Heart left ventricle (tissue), 16 donors: ENCODE measurements at places on chromosomes 12 and 14. TPM values are rescaled to one million over a fixed set of nuclear protein-coding genes. Genes with fewer than 3 reads are reported as not detected.

DNA sequence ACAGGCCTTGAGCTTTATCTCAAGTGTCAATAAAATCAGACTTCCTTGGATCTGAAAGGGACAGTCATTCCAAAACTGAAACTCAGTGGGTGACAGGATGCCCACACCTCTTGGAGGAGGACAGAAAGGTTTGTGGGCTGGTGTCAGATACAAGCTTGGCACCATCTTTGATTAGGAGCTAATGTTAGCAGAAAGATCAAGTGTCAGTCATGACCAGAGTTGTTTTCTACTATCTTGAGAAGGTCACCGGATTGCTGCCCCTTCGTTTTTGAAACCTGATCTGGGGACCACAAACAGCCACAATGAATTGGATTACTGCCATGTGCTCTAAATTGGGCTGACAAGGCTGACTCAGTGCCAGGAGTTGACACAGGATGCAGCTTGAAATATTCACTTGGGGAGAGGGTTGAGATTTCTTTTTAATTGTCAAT lies 88.3 kb downstream of the OTOGL start:
- no peak for DNase-seq

- no peak for DNase-seq
Measured at GRCh38 chr14:103625356-103626095, 3.5 kb upstream of the KLC1 start.

GRCh38 chr12:2415568-2415944 lies 362.8 kb downstream of the CACNA1C start:
- no peak for DNase-seq

GRCh38 chr12:94872671-94872970 lies 130.9 kb downstream of the NDUFA12 start:
- no peak for DNase-seq

HSP90AA1 gene
- total RNA-seq: 402 TPM

PIWIL1 gene
- total RNA-seq: not detected

A2ML1 gene
- not detected for total RNA-seq

- DNase-seq: no peak
Measured at GRCh38 chr12:45231515-45232145, 15.7 kb downstream of the ANO6 start.

IAPP gene
- not detected for total RNA-seq

NPFF gene
- not detected for total RNA-seq

- DNase-seq: peak; percentile 77
Measured at GRCh38 chr14:105474483-105475268, at the start of gene CRIP2. TSS of gene CRIP2 (plus strand) at chr14:105474821. CDS start at chr14:105474863, 42 bp downstream.

DNA sequence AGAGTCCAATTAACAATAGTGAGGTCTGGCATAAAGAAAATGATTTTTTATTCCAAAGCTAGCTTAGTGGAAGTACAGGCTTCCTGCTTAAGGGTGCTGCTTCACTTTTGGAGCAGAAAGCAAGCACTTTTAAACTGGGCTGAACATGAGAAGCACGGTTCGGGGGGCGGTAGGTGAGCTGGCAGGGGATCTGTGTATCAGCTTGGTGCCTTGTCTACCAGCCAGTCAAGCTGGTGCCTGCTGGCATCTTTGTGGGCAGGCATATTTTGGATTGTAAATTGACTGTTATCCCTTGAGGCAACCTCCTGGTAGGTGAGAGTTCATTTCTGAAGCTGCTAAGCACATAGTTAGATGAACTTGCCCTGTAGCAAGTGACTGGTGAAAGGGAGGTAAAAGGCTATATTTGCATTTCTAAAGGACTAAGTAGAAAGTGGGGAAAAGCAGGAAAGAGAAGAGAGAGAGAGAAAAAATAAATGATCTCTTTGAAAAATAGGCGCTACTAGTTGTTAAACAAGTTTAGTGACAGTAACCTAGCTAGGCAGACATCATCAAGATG lies 121.1 kb upstream of the SYT10 start:
- no peak for DNase-seq

DNA sequence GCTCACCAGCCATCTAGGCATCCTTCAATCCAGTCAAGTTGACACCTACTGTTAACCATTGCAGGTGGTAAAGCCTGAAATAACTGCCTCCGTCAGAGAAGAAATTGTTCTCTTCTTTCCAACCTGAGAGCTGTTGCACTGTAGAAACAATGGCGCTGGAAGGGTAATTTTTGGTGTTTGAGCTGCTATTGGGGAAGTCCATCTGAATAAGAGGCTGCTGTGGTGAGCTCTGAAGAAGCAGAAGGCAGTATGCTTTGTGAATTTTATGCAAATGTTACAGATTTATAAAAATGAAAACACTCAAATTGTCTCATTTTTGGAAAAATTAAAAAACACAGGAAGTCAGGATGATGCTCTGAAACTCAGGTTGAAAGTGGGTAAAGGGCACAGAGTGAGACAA lies 60.2 kb downstream of the SNAPC1 start:
- DNase-seq: no peak

DNA sequence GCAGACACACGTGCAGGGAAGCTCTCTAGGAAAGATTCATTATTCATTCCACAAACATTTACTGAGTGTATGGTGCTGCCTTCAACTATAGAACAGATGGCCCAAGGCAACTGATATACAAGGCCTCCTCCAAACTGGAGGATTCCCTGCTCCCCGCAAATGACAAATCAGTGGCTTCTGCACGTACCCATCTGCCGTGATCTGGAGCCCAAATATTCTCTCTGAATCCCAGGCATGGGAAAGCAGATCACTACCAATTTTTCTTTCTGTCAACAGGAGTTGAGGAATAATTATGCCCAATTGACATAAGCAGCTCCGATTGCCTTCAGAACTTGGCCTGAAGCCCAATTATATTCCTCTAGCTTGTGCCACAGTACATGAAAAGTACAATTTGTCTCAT lies 174.2 kb upstream of the CCDC196 start:
- no peak for DNase-seq

- peak; percentile 94 for DNase-seq
Measured at GRCh38 chr12:131912518-131913274, 16.4 kb upstream of the PUS1 start.

PLBD1 gene
- 49.1 TPM for total RNA-seq

- no peak for DNase-seq
Measured at GRCh38 chr12:47066278-47067025, 13.0 kb upstream of the PCED1B start.

DNA sequence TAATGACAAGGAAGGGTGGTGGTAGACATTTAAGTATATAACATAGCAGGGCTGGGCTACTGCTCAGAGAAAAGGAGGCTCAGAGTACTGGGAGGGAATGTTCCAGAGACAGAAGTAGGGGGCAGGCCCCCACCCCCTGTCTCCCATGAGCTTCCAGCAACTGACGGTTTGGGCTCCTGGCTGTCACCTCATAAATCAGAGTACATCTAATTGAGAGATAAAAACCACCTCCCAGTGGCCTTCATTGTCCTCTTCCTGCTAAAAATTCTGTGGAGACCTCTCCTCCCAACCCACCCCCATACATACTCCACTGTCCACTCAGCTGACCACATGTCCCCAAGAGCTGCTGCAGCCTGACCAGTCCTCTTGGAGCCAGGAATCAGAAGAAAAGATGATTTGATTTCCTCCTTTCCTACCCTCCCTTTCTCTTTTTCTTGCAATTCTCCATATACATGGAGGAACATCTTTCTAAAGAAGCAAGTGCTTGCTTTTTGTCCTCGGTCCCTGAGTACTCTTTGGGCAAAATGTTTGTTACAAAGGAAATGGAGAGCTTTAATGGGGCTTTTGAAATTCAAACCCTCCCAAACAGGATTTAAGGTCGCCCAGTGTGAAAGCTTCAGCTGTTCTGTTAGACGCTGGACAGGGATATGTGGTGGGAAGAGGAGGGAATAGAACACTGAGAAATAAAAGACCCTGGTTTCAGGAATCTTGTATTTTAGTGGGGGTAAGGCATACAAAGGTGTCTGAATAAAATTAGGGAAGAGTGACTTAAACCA lies 16.4 kb upstream of the KCNA5 start:
- DNase-seq: no peak

GRCh38 chr12:96064966-96065365 lies 29.6 kb upstream of the LTA4H start:
- no peak for DNase-seq

DNA sequence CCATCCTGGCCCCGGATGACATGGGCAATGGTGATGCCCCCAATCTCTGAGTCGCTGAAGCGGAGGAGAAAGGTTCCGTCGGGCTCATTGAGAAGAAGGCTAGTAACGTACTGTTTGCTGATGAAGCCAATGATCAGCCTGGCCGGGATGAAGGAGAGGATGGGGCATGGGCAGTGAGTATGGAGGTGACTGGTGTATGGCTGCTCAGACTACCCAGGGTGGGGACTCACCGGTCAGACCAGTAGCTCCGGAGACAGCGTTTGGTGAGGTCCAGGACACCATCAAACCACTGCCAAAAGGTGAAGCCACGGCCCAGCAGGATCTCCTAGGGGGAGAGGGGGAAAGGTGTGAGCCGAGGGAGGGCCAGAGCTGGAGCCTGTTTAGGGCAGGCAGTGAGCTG lies 10.9 kb downstream of the NAB2 start:
- DNase-seq: no peak

- no peak for DNase-seq
Measured at GRCh38 chr14:50260511-50260910, 29.1 kb upstream of the SOS2 start.

GRCh38 chr14:68495101-68496039 lies 297.5 kb downstream of the ZFP36L1 start:
- no peak for DNase-seq

KCNMB4 gene
- 3.6 TPM for total RNA-seq

ADCY4 gene
- total RNA-seq: 25.1 TPM

- DNase-seq: no peak
Measured at GRCh38 chr14:101276309-101277091, 284.8 kb upstream of the DIO3 start.

PLD4 gene
- total RNA-seq: not detected

NRIP2 gene
- 2.5 TPM for total RNA-seq

GRCh38 chr14:100522616-100523099 lies 64.6 kb downstream of the BEGAIN start:
- no peak for DNase-seq

DNA sequence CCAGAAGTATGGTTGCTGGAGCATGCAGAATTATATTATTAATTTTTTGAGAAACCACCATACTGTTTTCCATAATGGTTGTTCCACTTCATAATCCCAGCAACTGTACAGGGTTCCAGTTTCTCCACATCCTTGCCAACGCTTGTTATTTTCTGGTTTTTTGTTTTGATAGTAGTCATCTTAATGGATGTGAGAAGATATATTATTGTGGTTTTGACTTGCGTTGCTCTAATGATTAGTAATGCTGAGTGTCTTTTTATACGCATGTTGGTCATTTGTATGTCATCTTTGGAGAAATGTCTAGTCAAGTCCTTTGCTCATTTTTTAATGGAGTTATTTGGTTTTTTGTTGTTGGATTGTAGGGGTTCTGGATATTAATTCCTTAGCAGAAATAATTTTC lies 58.1 kb downstream of the DAAM1 start:
- DNase-seq: no peak

DNA sequence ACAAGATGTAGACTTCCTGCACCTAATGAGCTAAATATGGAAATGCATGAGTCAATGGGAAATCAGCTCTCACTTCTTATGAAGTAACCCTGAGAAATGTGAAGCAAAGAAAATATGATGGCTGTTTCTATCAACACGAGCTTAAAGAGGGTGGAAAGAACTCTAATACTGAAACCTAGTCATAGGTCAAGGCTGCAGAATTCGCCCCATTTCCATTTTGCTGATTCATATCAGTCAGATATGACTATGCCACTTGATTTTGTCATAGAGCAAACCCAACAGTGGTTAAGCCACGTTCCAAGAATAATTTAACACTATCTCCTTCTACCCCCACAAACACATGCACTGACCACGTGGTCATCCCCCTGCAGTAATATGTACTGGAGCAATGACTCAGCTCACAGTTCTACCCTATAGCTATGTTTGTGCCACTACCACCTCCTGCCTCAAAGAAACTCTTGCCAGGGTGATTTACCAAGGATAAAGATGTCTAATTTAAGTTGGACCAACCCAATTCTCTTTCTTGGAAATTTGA lies 157.5 kb downstream of the TMTC3 start:
- DNase-seq: no peak

LPAR5 gene
- 4.3 TPM for total RNA-seq

DNA sequence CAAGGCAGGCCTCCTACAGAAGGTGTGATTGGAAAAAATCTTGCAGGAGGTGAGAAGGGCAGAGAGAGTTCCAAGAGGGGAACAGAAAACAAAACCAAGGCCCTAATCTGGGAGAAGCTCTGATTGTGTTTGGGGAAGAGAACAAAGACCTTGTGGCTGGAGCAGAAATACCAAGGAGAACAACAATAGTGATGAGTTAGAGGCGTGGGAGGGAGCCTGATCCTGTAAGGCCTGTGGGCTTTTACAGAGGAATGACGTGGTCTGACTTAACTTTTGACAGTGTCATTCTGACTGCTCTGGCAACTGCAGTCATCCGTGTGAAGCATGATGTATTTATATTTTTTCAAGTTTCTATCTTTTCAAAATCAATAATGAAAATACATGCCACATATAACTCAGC lies 200.6 kb downstream of the ANO4 start:
- DNase-seq: no peak

- peak; percentile 75 for DNase-seq
Measured at GRCh38 chr12:106246891-106247673, 738 bp downstream of the CKAP4 start.

- peak; percentile 85 for DNase-seq
Measured at GRCh38 chr12:109462868-109463692, 14.0 kb downstream of the KCTD10 start.

DNA sequence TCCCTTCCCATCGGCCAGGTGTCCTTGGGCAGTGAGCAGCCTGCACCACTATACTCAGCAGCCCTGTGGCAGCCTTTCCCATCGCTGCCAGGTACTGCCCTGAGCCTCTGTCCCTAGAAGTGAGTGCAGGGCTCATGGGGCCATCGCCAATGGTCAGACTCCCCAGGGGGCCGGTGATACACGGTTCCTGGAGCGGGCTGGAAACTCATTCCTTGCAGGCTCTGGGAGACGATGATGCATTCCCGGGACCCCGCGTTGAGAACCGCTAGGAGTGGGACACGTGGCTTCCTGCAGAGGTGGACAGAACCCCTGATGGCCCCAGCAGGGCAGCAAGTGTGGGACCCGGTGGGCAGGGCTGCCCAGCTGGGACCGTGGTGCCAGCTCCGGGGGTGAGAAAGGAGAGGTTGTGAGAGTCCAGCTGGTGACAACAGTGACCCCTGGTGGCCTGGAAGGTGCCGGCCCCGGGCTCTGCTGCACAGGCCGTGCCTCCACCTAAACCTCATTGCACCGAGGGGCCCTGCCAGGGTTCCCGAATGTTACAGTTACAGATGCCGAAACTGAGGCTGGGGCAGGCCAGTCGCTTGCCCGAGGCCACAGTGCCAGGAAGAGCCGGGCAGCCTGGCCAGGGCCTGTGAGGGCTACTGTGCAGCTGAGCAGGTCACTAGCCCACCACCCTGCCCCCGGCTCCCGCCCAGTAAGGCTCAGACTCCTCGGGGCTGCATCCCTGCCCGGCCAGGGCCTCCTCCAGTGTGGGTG lies 33.8 kb downstream of the FBRSL1 start:
- DNase-seq: peak; percentile 74

DNA sequence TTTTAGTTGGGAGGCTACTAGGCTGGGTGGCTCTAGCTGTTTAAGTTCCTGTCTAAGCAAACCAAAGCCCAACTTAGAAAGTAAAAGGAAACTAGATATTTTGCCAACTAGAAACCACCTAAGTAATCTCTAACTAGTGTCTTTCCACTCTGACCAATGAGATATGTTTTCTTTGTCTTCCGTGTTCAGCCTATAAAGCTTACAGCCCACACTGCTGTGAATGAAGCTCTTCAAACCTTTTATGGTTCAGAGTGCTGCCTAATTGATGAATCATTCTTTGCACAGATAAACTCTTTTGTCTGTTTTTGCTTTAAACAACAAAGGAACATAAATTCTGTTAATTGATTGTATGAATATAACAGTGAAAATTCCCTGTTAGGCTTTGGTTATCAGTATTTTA lies 66.1 kb downstream of the FUT8 start:
- no peak for DNase-seq
